ENCODE measurements at places on chromosomes 13 and 19.

GRCh38 chr13:102598061-102598460, 1.3 kb downstream of the TPP2 start:
- DNase-seq = peak; percentile 65

- no peak for DNase-seq
Measured at GRCh38 chr13:107271227-107271626, 703.3 kb upstream of the ARGLU1 start.

DNA sequence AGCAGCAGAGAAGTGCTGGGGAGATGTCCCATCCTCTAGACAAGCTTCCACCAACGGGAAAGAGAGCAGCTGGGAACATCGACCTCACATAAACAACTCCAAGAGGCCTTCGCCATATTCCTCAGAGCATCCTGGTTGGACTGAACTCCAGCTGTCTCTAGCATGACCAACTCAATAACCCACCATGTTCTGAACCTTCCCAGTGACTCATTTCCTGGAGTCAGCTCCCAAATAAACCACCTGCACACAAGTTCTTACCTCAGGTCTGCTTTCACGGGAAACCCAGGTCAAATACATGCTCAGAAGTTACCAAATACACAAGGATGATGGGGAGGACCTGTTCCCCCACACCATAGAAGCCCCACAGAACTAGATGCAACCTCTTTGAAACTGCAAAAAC, 878.5 kb downstream of the UQCRFS1 start:
- DNase-seq = no peak

DNA sequence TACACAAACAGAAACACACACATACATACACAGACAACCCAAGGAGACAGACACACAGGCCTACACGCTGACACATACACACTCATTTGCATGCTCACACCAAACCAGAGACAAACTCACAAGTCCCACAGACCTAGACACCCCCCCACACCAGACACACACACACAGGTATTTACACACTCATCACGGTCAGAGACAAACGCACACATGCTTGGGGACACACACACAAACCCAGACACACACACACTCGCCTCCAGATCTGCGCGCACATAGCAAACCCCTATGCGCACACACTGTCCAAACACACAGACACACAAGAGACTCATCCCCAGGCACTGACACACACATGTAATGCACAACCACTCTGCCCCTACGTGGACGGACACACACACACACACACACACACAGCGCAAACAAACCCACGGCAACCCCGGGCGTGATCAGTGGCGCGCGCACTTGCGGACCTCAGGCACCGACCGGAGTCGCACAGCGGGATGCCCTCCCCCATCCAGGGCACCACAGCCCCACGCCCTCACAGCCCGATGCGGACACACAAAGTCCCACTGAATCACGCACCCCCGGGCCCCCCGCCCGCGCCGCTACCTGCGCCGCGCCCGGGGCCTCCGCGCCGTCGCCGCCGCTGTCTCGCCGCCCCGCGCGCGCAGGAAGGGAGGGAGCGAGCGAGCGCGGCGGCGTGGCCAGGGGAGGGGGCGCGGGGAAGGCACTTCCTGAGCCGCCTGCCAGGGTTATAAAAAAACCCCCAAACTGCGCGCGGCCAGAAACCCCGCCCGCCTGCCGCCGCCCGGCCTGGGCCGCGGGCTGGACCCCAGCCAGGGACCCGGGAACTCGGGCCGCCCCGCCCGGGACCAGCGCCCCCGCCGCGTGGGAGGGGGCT, at the start of gene ADAMTS10:
Gene ADAMTS10, minus strand, starts transcription at position 675 of the 895 bp plus-strand sequence. CDS start 5,005 bp downstream, outside the sequence.
- DNase-seq = no peak

GRCh38 chr19:34181111-34181864, 9.0 kb downstream of the LSM14A start:
- no peak for DNase-seq

- no peak for DNase-seq
Measured at GRCh38 chr13:109172136-109172535, 542.7 kb downstream of the MYO16 start.

- DNase-seq = no peak
Measured at GRCh38 chr13:25992076-25992475, 59.7 kb downstream of the SHISA2 start.

DNA sequence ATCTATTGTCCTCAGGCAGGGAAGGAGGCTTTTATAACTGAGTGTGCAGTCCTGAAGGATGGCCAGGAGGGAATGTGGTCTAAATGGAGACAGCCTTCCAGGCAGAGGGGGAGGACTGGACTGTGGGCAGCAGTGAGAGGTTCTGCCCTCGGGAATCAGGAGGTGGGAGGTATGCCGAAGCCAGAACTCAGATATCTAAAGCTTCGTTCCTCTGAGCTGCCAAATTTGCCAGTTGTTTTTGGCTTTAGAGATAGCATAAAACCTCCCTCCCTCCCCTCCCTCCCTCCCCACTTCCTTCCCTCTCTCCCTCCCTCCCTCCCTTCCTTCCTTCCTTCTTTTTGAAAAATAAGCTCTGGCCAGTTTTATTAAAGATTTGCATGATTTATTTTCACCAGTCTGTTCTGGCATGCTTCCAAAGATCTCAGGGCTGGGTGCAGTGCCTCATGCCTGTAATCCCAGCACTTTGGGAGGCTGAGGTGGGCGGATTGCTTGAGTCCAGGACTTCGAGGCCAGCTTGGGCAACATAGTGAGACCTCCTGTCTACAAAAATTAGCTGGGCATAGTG, 2.4 kb downstream of the MEDAG start:
- DNase-seq = no peak

GRCh38 chr19:54208784-54209057, 8.1 kb downstream of the RPS9 start:
- peak; percentile 70 for DNase-seq

DNA sequence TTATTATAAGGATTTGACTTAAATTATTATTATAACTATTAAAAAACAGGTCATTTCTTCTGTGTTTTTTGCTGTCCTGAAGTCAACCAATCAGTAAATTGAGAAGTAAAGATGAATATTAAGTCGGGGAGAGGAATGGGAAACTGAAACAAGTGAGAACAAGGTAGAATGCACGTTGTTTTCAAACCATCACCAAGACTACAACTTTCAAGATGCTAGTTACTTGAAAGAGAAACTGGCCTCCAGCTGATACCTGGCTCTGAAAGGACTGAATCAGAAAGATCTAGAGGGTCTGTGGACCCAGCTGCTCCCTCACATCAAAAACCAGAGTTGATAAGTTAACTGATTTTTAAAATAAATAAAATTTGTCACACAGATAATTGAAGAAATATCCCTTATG, 1301.5 kb upstream of the ATXN8OS start:
- no peak for DNase-seq

DNA sequence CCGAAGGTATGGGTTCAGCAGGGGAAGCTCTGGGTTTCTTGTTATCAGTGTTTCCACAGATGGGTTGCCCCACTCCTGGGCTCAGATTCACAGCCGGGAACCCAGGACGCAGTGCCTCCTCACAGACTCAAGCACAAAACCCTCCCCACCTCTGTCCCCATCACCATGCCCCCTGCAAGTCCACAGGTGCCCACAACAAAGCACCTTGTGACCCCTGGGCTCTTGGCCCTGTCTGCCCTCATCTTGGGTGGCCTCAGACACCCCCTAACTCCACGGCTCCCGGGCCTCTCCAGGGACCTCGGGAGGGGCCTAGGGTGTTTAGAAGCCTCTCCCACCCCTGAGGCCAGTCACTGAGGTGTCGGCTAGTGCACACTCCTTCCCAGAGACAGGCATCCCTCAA, 231.7 kb downstream of the TUBA3C start:
- DNase-seq = no peak

All from NCI-H82 (cell line).